ENCODE measurements at places on chromosomes 13 and 19.

DNA sequence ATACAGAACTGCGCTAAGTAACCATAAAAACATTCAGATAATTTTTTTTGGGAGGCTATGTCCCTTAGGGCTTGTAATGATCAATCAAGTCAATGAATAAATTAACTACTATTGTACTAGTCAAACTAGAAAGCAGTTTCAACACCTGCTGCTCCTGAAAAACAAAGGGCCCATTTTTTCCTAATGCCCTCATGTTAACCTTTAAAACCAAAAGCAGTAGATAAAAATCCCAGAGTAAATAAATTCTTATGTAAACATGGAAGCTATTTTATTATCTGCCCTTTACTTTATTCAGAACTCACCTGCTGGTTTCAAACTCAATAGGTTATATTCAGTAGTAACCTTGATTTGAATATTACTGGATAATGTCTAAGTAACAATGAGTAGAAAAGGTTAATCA lies 159.5 kb upstream of the STARD13 start:
- DNase-seq: no peak

GRCh38 chr13:37014609-37015008 lies 14.0 kb downstream of the EXOSC8 start:
- no peak for DNase-seq

- DNase-seq: no peak
Measured at GRCh38 chr19:29831686-29832085, 19.9 kb downstream of the CCNE1 start.

DNA sequence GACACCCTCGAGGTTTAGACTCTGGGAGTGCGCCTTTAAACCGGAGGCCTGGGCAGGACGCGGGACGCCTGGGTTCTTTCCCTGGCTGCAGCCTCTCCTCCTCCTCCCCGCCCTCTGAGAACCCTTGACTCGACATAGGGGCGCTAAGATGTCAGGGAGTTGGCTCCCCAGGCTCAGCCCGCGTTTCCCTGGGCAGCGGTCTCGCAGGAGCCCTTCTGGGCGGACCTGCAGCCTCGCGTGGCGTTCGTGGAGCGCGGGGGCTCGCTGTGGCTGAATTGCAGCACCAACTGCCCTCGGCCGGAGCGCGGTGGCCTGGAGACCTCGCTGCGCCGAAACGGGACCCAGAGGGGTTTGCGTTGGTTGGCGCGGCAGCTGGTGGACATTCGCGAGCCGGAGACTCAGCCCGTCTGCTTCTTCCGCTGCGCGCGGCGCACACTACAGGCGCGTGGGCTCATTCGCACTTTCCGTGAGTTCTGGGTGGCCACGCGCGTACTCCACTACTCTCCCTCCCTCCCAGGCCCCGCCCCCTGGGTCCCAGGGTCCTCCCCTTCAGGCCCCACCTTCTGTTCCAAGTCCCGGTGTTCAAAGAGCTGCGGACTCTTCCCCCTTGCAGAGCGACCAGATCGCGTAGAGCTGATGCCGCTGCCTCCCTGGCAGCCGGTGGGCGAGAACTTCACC lies 1.3 kb downstream of the ICAM5 start:
- no peak for DNase-seq

DNA sequence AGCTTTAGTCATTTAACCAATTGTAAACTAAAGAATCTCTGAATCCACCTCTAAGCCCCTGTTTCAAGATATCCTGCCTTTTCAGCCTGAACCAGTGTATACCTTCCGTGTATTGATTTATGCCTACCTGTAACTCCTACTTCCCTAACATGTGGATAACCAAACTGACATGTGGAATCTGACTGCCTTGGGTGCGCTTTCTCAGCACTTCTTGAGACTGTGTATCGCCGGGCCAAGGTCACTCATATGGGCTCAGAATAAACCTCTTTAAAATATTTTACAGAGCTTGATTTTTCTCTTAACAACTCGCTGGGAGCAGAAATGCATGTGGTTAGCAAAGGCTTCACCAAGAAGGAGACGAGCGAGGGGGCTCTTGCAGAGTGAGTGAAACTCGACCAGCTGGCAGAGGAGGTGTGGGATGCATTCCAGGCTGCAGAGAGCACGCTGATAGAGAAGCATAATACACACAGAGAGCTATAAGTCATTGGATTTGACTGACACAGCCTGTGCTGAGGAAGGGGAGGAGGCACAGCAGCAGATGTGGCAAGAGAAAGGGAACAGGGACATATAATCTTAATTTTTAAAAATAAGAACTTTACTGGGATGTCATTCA lies 268.2 kb upstream of the MAB21L1 start:
- DNase-seq: no peak
